ENCODE measurements at places on chromosomes 3 and 15. TPM values are rescaled to one million over a fixed set of nuclear protein-coding genes. Genes with fewer than 3 reads are reported as not detected.

The GPX1 gene
- 732 TPM for total RNA-seq

The GRK7 gene
- 0.16 TPM for total RNA-seq

The NCBP2 gene
- total RNA-seq: 41.4 TPM

The IL5RA gene
- total RNA-seq: 0.34 TPM

The RBP2 gene
- not detected for total RNA-seq

The IQCH gene
- total RNA-seq: 1.5 TPM

The NPAP1 gene
- not detected for total RNA-seq

The APBA2 gene
- total RNA-seq: 1.3 TPM

The RTP2 gene
- total RNA-seq: not detected

The PRICKLE2 gene
- 66.5 TPM for total RNA-seq

The ANKUB1 gene
- total RNA-seq: not detected

The MBD4 gene
- 34.7 TPM for total RNA-seq

The SPSB4 gene
- 0.38 TPM for total RNA-seq

The CYP11A1 gene
- total RNA-seq: 1.6 TPM

The SKOR1 gene
- 0.17 TPM for total RNA-seq

All from subcutaneous adipose tissue (tissue), 4 donors.